Activated naive CD4-positive, alpha-beta T cell treated with Interleukin-2 at 50 U/mL for 16 hours (primary cell): ENCODE measurements at places on chromosomes 4 and X.

- no peak for DNase-seq
Observed at GRCh38 chr4:109554971-109555370, 5.1 kb upstream of the MCUB start.

DNA sequence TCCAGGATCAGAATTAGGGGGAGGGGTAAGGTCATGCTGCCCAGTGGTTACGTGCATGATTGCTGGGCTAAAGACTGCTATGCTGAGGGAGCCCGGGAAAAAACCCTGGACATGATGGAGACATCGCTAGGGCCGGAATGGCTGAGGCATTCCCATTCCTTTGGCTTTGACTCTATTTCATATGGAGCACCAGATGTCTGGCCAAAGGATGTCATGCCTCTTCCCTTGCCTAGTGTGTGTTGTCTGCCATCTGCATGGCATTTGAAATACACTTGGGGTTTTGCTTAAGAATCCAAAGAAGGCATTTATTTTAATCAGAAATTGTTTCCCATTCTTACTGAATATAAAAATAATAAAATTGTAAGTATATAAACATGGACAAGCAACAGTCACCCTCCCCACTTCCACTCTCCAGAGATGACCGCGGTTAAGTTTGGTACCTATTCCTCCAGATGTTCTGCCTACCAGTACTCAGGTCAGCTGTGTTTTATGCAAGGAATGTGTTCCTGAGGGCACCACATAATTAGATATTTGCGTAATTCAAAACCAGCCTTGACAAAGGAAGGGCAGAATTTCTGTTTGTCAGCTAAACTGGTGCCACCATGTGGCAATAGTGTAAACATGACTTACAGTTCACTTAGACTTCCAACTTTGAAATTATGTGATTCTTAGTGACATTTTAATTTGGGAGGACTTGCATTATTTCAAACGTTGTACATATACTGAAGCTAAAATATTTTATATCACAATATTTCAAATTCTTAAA, 105.9 kb downstream of the CT47B1 start:
- no peak for DNase-seq

- DNase-seq, result no peak
Observed at GRCh38 chrX:140354431-140355120, 150.3 kb downstream of the SOX3 start.

GRCh38 chrX:54492340-54492739, 3.7 kb downstream of the FGD1 start:
- no peak for DNase-seq

- DNase-seq, result no peak
Observed at GRCh38 chr4:128307123-128307571, 19.5 kb upstream of the PGRMC2 start.
